NCI-H460 (cell line): ENCODE measurements at places on chromosomes 11 and 22. TPM values are rescaled to one million over a fixed set of nuclear protein-coding genes. Genes with fewer than 3 reads are reported as not detected.

WBP2NL gene
- 0.78 and 1.2 TPM in 2 replicates for total RNA-seq

MMP13 gene
- not detected in 2 replicates for total RNA-seq

PTPRCAP gene
- total RNA-seq = not detected in 2 replicates

CALCA gene
- 0.29 and 1.3 TPM in 2 replicates for total RNA-seq

OR8D1 gene
- total RNA-seq = not detected in 2 replicates

ANO3 gene
- 0.47 and 0.63 TPM in 2 replicates for total RNA-seq

PATE2 gene
- not detected in 2 replicates for total RNA-seq

BRMS1 gene
- total RNA-seq = 35.3 and 44.2 TPM in 2 replicates

DDI1 gene
- not detected in 2 replicates for total RNA-seq

GLYAT gene
- not detected in 2 replicates for total RNA-seq

CSTPP1 gene
- 14.5 and 16.4 TPM in 2 replicates for total RNA-seq

TSGA10IP gene
- total RNA-seq = not detected in 2 replicates

OR2AG1 gene
- not detected in 2 replicates for total RNA-seq

ANKK1 gene
- 0.12 TPM in 1 of 2 replicates, not detected in the other for total RNA-seq

OR52H1 gene
- total RNA-seq = not detected in 2 replicates

OR4D5 gene
- not detected in 2 replicates for total RNA-seq

TEX54 gene
- total RNA-seq = not detected in 2 replicates

TST gene
- 11.5 and 13.8 TPM in 2 replicates for total RNA-seq

XNDC1N gene
- total RNA-seq = 2.0 and 3.2 TPM in 2 replicates
